MV-4-11 (cell line): ENCODE measurements at places on chromosomes 1 and 21.

GRCh38 chr1:198919667-198920398 is 281.0 kb downstream of the PTPRC start:
- no peak for DNase-seq

DNA sequence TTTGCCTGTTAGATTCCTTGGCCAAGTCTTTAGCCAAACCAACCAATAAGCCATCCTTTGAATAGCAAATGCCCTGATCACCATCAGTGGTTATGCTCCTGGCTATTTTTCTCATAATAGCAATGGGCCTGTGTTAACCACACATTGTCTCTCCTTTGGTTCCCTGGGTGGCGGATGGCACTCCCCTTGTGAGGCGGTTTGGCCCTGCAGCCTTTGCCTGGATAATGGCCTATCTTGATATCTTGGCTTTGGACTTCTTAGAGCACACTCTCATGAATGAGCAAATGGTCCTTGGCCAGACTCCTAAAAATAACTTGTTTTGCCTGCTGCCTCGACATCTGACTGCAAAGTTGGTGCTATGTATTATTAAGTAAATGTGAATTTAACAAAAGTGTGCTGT is 22.4 kb upstream of the ZBTB18 start:
- DNase-seq, result no peak

DNA sequence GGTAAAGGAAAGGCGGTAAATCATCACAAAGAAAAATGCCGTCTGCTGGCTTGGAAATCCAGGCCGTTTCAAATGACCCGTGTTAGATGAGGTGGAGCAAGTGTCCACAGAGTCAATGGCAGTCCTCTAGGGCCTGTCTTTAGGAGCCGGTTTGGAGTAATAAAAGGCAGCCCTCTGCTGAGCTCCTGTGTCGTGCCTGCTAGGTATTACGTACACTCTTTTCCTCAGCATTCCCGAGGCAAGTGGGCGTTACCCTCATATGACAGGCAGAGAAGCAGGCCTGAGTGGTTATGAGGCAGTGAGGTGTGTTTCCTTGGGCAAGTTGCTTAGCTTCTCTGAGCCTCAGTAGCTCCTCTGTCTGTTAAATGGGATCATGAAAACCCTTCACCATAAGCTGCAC is 7.7 kb downstream of the NENF start:
- no peak for DNase-seq

- DNase-seq, result no peak
These were observed 4.7 kb downstream of the POGK start for GRCh38 chr1:166843769-166844596.

- no peak for DNase-seq
These were observed 55.2 kb downstream of the YARS1 start for GRCh38 chr1:32761936-32762335.

GRCh38 chr1:1204425-1204920 is 1.9 kb downstream of the TNFRSF18 start:
- no peak for DNase-seq

DNA sequence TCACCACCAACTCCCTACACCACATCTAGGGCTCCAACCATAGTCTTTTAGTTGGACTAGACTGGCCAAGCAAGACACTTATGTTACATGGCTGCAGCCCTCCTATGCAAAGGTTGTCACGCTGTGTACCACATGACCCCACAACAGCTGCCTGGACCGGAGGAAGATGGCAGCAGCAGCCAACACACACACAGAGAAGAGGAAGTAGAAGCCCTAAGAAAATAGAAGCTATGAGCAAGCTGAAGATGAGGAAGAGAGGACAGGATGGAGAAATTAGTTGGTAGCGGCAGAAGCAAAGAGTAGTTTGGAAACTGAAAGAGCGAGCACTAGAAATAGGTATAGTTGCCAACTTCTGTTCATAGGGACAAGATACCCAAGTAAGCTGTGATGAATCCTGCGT is 60.8 kb upstream of the RALGPS2 start:
- DNase-seq, result peak; percentile 84

DNA sequence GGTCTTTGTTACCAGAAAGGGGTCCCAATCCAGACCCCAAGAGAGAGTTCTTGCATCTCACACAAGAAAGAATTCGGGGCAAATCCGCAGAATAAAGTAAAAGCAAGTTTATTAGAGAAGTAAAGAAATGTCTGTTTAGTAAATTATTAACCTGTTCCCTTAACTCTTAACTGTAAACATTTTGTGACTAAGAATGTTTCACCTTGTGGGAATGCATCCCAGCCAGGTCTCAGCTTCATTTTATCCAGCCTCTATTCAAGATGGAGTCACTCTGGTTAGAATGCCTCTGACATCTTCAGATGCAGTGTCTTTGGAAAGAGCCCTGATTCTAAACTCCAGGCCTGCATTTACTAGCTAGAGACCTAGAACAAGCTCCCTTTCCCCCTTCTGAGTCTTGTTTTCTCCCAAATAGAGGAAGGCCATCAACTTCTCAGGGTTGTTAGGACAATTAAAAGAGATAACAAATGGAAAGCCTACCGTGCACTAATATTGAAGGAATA is 4.5 kb upstream of the FABP3 start:
- no peak for DNase-seq

- no peak for DNase-seq
These were observed 3.9 kb downstream of the TAS1R2 start for GRCh38 chr1:18855573-18855972.

GRCh38 chr1:19426294-19427086 is 58.8 kb downstream of the CAPZB start:
- no peak for DNase-seq

- DNase-seq, result no peak
These were observed 151.6 kb downstream of the GALNT2 start for GRCh38 chr1:230218667-230219066.

- no peak for DNase-seq
These were observed 154.8 kb upstream of the RAB4A start for GRCh38 chr1:229116114-229116513.

DNA sequence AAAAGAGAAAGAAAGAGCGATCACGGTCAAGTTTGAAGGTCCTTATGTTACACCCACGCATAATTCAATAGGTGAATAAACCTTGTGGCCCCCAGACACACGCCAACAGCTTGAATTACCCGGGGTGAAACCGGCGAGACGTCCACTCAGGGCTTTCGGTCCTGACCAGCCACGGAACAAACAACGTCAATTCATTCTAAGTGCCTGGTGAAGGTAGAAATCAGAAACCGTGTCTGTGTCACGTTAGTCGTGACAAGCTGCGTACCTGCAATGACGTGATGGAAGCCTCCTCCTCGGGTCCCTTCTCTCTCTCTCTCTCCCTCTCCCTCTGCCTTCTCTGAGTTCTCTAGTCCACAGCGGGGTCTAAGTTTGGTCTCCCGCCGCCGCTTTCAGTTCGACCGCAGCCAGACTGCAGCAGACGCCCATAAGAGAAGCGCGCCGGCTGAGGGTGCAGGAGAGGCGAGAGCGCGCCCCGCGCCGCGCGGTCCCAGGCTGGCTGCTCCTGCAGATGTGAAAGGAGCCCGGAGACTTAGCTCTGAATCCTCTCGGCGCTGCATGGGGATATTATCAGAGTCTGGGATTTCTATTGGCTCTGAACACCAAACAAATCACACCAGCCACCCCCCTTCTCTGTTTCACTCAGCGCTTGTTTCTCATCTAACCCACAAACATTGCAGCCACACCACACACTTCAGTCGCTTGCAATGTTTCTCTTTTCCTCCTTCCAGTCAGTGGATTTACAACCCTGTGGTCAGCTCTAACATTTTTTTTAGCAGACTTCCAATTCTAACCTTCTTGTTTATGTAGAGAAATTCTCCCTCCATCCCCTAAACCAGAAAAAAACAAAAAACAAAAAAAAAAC is at the start of gene GREM2:
Gene GREM2 (minus strand): TSS at position 537 of the 862 bp plus-strand sequence. CDS start 118,680 bp downstream, outside the sequence.
- peak; percentile 70 for DNase-seq

GRCh38 chr1:176051402-176051801 is 155.7 kb downstream of the COP1 start:
- DNase-seq, result no peak

- DNase-seq, result no peak
These were observed 4.1 kb downstream of the KRTAP15-1 start for GRCh38 chr21:30444204-30444603.

DNA sequence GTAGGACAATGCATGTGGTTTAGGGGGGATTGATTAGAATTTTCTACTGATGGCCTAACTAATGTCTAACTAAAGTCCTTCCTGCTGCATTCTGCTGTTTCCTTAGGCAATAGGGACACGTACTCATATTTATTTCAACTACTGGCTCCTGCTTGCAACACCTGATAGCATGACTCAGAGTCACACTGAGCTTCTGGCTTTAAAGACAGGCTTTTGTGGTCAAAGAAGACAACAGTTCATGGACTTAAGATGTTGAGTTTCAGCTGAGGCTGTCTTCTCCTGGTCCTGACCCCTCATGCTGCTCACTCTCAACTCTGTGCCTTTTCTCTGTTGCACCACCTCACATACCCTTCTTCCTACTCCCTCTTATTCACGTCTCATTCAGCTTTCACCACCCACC is 29.1 kb upstream of the TRABD2B start:
- peak; percentile 7 for DNase-seq

GRCh38 chr1:81179242-81179641 is 621.5 kb upstream of the ADGRL2 start:
- DNase-seq, result no peak

DNA sequence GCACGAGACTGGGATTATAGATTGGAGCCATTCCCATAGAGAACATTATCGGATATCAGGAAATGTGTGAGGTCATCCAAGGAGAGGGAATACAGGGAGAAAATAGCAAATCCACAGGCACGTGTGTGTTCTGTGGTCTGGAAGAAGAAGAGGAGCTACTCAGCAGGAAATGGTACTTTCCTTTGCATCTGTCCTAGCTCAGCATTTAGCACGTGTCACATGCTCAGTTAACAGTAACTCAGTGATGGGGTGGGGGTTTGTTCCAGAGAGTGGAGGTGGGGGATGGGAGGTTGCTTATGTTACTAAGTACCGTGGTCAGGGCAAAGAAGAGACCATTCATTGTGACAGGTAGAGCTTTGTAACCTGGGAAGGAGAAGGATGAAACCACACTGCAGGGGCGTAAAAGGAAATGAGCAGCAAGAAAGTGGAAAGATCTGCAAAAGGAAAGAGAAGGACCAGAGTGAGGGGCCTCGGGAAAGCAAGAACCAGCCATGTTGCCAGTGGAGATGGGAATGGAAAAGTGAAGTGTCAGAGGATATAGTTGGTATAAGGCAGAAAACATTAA is 100.4 kb downstream of the ATP5PO start:
- no peak for DNase-seq

DNA sequence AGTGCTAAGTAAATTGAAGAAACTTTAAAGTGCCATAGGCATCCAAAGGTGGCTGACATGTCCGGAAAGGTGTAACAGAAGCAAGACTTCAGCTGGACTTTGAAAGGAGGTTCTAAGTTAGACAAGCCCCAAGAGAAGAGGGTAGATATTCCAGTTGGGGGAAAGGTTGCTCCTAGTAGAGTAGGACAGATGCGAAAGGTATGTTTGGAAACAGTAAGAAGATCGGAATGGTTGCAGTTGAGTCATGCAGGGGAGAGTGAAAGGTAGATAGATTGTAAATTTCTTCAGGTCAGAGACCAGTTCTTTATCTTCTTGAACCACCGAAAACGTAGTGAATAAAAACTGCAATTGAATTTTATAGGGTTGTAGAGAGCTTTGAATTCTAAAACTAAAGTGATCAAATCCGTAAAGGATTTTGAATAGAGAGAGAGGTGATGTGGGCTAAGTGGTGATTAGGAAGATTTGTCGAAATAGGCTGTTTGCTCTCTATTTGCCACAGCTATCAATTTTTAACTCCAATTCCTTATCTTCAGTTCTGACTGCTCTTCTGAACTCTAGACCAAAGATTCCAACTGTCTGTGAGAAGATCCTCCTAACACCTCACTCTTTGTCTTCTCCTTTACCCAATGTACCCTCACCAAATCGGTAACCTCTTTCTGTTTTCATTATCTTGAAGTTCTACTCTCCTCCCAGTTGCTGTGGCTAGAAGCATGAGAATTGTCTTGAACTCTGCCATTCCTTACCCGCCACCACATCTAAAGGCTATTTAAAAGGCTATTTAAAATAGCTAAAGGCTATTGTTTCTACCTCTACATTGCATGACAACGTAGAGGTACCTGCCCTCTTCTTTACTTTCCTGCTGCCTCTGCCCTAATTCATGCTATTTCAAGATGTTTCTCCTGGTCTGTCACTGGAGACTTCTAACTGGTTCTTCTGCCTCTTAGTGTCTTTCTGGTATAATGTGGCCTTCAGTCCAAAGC is 16.7 kb downstream of the MACF1 start:
- DNase-seq, result no peak

- DNase-seq, result peak; percentile 69
These were observed 65.8 kb downstream of the OVGP1 start for GRCh38 chr1:111361761-111362160.
